Fibroblast of the aortic adventitia (primary cell): ENCODE measurements at places on chromosomes 5 and 9.
A peak's percentile ranks its signal among the peaks of the same experiment; 100 is the strongest.

- peak; percentile 77 for DNase-seq
Observed at GRCh38 chr9:133792721-133793470, 54.7 kb upstream of the SARDH start.

DNA sequence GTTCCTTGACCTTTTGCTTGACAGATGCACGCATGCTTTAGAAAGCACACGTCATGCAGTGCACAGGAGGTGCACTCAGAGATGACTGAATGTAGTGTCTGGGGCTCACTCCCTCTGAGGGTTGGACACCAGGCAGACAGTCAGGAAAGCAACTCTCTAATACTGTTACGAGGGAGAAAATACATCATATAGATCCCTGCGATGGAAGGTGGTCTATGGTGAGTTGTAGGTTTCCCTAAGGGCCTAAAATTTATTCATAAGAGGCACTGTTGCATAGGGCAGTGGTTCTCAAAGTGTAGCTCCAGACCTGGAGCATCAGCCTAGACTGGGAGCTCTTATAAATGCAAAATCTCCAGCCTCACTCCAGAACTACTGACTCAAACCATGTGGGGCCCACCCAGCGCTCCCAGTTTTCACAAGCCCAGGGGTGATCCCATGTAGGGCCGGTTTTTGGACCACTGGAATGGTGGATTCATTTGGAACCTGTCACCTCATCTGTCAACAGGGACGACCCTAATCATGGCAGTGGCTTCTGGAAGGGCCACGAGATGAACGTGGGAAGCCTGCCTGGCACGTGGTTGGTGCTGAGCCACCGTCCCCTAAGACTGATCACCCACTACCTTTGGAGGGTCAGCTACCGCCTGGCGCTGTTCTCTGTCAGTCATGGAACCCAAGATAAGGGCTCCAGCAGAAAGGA, 16.8 kb upstream of the PHF19 start:
- DNase-seq: peak; percentile 21

DNA sequence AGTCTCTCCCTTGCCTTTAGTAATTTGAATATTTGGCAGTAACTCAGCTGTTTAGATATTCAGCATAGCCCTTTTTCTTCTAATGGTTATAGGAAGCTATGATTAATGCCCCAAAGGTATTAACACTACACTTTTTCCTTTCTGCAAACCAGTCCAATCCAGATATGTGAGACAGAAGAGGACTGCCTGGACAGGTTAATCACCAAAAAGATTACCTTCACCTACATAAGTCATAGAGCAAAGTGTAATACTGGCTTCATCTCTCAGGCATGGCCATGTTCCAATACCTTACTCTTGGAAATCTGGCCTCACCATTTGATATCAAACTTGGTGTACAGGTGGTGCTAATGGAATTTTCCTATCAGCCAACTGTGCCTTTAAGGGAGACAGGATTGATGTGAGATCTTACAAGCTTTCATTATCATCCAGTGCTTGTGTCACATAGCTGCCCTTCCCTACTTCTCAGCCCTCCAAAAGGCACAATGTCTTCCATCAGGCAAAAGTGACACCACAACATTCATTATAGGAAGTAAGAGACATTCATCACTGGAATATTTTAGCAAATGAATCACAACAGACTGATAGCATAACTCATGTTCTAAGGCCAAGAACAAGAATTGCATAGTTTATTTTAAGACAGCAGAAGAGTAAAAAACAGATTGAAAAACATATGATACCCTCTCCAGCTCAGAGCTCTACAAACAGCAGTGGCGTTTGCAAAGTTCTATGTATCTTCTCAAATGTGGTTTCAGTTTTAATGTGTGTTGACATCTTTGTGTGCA, 91.2 kb upstream of the PAM start:
- DNase-seq: peak; percentile 5

GRCh38 chr9:6978591-6978990, 220.8 kb downstream of the KDM4C start:
- DNase-seq: no peak

- DNase-seq: peak; percentile 93
Observed at GRCh38 chr5:34053133-34053532, 10.1 kb upstream of the C1QTNF3 start.

- no peak for DNase-seq
Observed at GRCh38 chr9:115810166-115810565, 343.4 kb upstream of the PAPPA start.

DNA sequence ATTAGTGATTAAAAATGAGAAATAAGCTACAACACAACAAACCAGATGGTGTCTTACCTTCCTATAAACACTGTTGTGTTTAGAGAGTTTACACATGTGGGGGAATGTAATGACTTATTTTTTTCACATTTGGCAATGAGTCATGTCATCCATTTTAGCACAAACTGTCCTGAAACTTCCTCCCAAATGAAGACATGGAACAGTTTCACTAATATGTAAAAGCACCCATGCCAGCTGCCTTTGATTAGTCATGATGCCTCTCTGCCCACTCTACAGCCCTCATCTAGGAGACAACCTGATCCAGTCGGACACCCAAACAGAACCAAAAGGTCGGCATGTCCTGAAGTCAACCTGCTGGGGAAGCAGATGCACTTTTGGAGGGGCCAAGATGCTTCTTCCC, 98.2 kb downstream of the SEMA5A start:
- no peak for DNase-seq

DNA sequence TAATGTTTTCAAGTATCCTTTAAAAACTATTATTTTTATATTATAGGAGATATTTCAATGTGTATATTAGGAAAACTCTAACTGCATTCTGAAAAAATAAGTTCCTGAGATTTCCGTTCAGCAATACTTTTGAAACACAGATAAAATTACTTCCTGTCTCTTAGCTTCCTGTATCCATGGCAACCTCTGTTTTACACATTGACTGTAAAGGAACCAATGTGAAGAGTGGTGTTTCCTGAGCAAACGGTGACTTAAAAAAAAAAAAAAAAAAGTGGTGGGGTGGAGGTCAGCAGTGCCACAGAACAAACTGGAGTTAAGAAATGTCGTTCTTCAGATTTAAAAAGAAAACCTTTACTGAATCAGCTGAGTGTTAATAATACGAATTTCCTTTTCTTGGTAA, at the start of gene LRRC70:
Gene LRRC70, plus strand, starts transcription at position 280 of the 400 bp plus-strand sequence. CDS start 620 bp downstream, outside the sequence.
- DNase-seq: peak; percentile 35

DNA sequence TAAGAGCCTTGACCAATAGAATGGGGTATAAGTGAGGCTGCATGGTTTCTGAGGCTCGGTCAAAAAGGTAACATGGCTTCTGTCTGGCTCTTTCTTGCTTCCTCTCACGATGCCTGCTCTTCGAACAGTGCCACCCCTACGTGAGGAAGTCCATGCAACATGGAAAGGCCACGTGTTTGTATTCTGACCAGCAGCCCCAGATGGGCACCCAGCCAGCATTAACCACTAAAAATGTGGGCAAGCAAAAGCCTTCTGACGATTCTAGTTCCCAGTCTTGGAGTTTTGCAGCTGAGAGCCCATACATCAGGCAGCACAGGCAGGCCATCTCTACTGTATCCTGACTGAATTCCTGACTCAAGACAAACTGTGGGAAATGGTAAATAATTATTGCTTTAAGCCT, 24.2 kb upstream of the NREP start:
- no peak for DNase-seq

DNA sequence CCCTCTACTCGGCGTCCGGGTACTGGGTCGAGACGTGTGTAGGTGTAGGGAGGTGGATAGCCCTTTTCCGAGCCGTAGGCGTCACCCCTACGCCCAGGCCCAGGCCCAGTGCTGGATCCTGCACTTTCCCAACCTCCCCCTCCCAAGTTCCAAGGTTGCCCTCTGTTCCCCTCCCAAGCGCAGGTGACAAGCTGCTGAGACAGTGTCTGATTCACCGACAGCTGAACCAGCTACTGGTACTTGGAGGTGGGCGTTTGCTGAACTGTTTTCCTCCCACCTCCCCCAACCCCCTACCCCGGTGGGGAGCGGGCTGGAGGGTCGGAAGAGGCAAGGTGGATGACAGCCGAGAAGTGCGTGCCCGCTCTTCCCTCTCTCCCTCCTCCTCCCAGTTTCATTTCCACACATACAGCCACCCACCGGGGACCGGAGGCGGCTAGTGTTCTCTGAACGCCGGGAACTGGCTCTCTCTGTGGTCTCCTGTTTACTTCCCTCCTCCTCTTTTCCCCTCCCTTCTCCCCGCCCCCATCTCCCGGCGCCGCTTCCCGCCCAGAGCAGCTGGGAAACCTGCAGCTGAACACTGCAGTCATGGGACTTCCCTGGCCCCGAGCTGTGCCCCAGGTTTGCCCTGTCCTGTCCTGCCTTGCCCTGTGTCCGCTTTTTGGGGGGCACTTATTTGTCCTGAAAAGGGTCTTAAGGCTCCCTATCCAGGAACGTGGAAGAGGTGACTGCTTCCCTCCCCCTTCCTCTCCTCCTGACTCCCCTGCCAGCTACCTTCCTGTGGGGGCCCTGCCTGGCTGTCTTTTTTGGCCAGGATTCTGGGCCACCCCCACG, 6.2 kb upstream of the KLF9 start:
- DNase-seq: peak; percentile 86

- DNase-seq: peak; percentile 80
Observed at GRCh38 chr9:4579001-4579400, 83.1 kb upstream of the PLPP6 start.

DNA sequence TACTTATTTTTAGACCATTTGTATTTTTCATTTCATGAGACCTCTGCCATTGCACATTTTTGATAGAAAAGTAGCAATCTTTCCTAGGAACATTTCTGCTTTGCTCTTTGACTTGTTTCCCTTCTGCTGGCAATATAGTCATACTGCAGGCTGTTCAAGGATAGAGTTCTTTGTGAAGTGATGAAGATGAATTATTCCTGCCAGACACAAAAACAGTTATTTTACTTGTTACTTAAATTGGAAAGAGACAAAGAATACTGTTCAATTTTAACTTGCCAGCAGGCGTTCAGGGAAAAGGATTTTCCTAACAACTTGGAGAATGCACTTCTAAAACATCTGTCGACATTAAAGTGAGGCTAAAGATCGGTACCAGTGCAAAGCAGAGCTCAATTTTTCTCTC, 251.7 kb upstream of the ACTBL2 start:
- DNase-seq: peak; percentile 30

DNA sequence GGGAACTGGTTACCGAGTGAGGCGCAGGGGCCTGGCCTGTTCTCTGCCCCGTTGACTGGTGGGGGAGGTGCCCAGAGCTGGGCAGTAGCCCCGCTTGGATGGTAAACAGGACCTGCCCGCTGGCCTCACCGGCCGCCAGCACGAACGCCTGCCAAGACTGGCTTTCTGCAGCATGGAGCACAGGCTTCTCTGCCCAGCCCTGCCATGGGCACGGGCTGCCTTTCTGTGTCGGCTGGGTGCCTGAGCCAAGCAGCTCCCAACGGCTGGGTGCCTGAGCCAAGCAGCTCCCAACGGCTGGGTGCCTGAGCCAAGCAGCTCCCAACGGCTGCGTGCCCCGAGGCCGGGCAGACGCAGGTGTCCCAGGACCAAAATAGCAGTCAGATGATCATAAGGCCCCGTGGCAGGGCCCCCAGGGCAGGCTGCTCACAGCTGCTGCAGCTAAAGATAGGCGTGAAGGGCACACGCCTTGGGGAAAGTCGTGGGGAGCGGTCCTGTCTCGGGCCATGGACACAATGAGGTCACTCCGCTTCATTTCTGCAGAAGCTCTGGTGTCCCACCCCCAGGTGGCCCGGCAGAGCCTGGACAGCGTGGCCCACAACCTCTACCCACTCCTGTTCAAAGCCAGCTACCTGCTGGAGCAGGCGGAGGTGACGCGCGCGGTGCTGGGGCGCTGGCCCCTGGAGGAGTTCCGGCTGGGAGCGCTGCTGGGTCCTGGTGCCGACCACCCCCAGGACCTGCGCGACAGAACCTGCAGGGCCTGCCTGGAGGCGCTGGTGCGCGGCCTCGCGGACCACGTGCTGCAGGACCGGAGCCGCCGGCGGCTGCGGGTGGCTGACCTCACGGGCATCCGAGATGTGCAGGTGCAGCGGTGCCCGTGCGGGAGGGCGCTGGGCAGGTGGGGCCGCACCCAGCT, at the start of gene LRRC14B:
Gene LRRC14B, plus strand, starts transcription at position 460 of the 913 bp plus-strand sequence. Its CDS starts 44 bp downstream, at position 504.
- no peak for DNase-seq

GRCh38 chr5:169350016-169350415, 49.1 kb upstream of the SLIT3 start:
- DNase-seq: peak; percentile 90

DNA sequence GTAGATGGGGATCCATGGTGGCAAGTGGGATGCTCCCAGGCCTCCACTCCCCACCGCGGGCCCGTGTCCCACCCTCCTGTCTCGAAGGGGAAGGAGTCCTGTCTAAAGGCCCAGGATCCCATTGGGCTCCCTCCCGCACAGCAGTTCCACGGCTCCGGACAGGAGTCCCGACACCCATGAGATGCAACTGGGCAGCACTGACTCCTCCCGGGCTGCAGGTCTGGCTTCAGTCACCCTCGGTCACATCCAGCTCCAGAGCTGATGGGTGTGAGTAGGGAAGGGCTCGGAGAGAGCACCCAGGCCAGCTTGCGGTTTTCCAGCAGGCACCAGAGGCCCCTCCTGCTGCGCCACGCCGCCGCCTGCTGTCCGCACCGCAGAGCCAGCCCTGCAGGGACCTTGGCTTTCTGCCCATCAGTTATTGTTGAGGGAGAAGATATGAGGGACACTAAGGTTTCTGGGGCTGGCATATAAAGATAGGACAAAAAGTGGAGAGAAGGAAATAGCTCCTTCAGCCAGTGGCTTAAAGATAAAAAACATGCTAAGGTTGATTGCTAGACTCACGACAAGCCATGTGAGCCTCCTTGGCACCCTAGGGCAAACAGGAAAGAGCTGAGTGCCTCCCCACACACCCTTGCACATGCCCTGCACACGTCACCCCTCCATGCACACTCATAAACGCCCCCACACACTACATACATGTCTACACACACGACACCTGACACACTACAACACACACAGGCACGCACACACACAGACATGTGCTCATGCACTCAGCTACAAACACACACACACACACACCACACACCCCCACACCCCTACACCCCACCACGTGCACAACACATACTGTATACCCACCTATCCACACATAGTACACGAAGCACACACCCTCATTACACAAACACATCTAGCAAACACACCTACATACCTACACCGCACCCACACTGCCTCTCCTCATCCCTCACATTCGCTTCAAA, 79.0 kb downstream of the AK8 start:
- DNase-seq: peak; percentile 6

DNA sequence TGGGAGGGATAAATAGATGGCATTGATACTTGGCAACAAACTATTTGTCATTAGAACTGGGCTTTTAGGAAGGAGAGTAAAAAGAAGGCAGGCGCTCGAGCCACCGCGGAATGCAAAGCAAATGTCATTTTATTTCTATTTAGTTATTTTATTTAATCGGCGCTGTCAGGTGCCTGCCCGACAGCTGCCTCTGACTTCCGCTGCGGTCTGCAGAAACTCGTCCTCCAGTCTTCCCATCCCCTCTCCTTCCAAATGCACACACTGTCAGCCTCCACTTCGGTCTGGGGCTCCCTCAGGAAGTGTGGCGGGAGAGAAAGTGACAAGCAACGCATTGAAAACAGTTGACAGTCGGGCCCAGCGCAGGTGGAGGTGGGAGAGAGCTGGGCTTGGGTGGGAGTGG, 29.3 kb downstream of the ASS1 start:
- DNase-seq: no peak

- peak; percentile 17 for DNase-seq
Observed at GRCh38 chr5:6404129-6404528, 25.8 kb upstream of the MED10 start.
